ENCODE measurements at places on chromosomes 16 and 17. TPM values are rescaled to one million over a fixed set of nuclear protein-coding genes. Genes with fewer than 3 reads are reported as not detected.

- no peak overlapping the region for H3K27ac ChIP-seq
- no peaks in the 10 kb centered on the region for H3K27me3 ChIP-seq
- no peak overlapping the region for H3K4me3 ChIP-seq
- H3K4me1 ChIP-seq, result no peaks in the 10 kb centered on the region
Observed at GRCh38 chr16:6177616-6178180, 1080.1 kb upstream of the EEF2KMT start.

- H3K4me1 ChIP-seq, result no peaks in the 10 kb centered on the region
- H3K4me3 ChIP-seq, result no peak overlapping the region
- H3K36me3 ChIP-seq, result no peaks in the 10 kb centered on the region
- peak; percentile 75 for DNase-seq
- H3K27ac ChIP-seq, result no peak overlapping the region
Observed at GRCh38 chr16:50887500-50888298, 145.8 kb downstream of the CYLD start.

GRCh38 chr16:53087101-53087500 is 32.3 kb downstream of the CHD9 start:
- no peaks in the 10 kb centered on the region for H3K36me3 ChIP-seq
- DNase-seq, result no peak
- H3K27me3 ChIP-seq, result no peaks in the 10 kb centered on the region
- peaks cover 85% of the 10 kb centered on the region for H3K4me1 ChIP-seq
- no peak overlapping the region for H3K4me3 ChIP-seq

Gene FOXN1
- total RNA-seq, result not detected

Gene GSE1
- total RNA-seq, result 49.3 TPM

Gene PRSS22
- not detected for total RNA-seq

Gene TAT
- not detected for total RNA-seq

Gene TMEM114
- not detected for total RNA-seq

Gene CBFA2T3
- total RNA-seq, result 10.4 TPM
